ENCODE measurements at places on chromosomes 4 and X. TPM values are rescaled to one million over a fixed set of nuclear protein-coding genes. Genes with fewer than 3 reads are reported as not detected.
A peak's percentile ranks its signal among the peaks of the same experiment; 100 is the strongest.

DNA sequence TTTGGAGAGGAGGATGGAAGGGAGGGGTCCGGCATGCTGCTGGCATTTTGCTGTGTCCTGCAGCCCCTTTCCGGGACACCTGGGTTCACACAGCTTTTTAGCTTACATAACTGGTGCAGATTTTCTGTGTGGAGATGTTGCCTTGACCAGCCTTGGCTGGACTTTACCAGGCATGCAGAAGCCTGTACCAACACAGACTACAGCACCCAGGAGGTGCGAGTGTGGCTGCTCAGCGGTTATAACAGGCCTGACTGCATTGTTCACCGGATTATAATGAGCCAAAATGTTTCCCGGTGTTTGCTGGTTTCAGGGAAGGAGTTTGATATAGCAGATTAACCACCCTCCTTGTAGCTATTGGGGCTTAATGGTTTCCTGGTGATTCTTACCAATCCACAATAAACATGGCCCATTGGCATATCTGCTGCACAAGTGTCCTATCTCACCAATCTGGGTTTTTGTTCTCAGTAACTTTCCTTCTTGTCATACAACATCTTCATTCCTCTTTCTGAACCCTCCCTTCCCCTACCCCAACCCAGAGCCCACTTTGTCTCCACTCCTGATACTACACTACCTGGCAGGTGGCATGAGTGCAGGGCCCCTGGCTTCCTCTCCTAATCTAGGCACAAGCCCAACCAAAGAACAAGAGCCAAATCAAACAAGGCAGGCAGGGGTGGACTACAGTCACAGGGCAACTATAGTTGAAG is 3.9 kb downstream of the RPL10 start:
- H3K4me3 ChIP-seq, result no peak overlapping the region
- DNase-seq, result no peak
- no peaks in the 10 kb centered on the region for H3K27me3 ChIP-seq
- peak overlapping the region; percentile 66 for H3K27ac ChIP-seq

DNA sequence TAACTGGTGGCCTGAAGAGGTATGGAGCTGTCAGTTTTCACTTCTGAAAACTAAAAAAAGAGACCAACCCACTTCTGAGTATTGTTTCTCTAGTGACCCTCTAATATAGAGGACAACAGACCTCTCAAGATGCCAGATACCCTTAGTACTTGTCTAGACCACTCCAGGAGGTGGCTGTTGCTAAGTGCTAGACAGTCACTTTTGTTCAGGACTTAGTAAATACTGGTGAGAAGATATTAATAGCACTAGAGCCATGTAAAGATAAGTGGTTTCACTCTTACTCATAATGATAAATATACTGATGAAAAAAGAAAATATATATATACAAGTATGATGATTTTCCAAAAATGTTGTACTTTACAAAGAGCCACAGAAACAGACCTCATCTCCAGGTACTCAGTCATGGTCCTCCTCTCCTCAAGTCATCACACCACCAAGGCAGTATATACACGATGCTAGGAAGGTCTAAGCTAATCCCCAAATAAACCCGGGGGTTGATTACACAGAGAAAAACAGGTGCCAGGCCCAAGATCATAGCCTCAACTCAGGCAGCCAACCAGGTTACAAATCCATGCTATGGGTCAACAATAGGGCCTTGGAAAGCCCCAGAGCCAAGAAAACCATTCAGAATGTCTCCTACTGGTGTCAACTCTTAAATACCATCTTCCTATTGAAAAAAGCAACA is 66.9 kb downstream of the ARHGEF9 start:
- DNase-seq, result no peak
- peaks cover 20% of the 10 kb centered on the region for H3K36me3 ChIP-seq
- H3K27ac ChIP-seq, result no peak overlapping the region

Gene GATB
- 29.4 TPM for total RNA-seq

Gene WWC2
- 8.1 TPM for total RNA-seq

Gene IL9R
- total RNA-seq, result not detected

DNA sequence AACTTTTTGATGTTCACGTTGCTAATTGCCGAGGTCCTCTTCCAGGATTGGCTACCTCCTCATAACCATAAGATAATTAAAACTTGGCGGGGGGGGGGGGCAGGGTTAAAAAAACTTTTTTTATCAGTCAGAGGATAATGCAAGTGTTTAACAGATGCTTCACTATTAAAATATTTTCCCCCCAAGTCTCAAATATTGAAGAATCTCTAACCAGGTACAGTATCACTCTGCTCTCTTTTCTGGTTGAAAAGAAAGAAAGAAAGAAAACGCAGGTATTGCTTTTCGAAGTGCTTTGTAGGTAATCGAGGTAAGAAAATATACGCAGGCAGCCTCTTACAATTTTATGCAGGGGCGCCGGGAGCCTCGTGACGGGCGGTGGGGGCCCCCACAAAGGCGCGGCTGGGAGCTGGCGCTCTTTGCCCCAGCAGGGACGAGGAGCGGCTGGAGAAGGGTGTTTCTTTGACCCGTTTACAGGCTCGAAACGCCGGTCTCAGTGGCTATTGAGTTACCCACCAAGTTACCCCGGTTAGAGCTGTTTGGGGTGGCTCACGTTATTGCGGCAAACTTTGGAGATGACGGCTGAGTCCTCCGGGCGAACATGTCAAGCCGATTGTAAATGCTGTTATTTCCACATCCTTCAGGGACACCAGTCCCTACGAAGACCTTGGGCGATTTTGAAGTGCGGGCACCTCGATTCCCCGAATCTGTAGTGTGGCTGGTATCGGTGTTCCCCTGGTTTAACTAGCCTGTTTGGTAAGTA is 477 bp upstream of the HAND2 start:
- DNase-seq, result no peak
- peaks cover 40% of the 10 kb centered on the region for H3K4me1 ChIP-seq
- no peak overlapping the region for H3K27ac ChIP-seq
- H3K36me3 ChIP-seq, result no peaks in the 10 kb centered on the region
- H3K27me3 ChIP-seq, result peaks cover 74% of the 10 kb centered on the region
